ENCODE measurements at places on chromosomes 4 and X.

- DNase-seq: no peak
These were observed 124.9 kb downstream of the IRF2 start for GRCh38 chr4:184349283-184350039.

DNA sequence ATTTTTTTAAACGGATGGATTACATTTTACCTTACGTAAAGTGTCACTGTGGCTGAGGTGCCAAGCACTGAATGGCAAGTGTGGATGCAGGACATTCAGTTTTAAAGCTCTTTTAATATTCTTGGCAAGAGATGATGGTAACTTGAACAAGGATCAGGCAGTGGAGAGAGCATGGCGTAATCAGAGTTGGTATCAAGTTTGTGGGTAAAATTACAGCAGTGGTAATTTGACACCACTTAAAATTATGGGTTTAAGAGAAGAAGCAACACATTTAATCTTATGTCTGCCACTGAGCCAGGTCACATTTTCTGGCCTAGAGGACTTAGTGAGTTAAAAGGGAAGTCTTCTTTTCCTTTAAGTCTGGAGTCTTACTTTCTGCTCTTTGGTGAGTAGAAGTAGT is 100.5 kb downstream of the NAA11 start:
- no peak for DNase-seq

- DNase-seq: no peak
These were observed 833.5 kb upstream of the IGFBP7 start for GRCh38 chr4:57943682-57944081.

- DNase-seq: no peak
These were observed 7.7 kb upstream of the F11 start for GRCh38 chr4:186258216-186258811.

DNA sequence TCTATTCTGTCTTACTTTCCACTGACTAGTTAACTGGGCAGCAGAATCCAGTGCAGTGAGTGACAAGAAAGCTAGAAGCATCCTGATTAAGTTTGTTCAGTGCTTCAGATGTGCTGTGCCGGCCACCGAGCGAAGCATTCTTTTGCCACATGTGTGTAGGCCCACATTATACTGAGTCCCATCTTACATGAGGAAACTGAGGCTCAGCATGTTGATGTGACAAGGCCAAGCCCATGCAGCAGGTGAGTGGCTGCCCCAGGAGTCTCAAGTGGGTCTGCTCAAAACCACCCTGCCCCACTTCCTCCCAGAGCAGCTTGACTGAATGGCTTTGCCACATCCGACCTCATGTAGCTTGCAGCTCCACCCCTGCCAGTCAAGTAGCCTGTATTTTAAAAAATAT is 50.5 kb downstream of the RHOH start:
- DNase-seq: no peak
